ENCODE measurements at places on chromosomes 1 and 21. TPM values are rescaled to one million over a fixed set of nuclear protein-coding genes. Genes with fewer than 3 reads are reported as not detected.

Gene WDR47
- 9.2 TPM for polyA plus RNA-seq

Gene MAP10
- 2.8 TPM for polyA plus RNA-seq

Gene DNMT3L
- polyA plus RNA-seq = not detected

Gene KIAA0040
- 14.3 TPM for polyA plus RNA-seq

DNA sequence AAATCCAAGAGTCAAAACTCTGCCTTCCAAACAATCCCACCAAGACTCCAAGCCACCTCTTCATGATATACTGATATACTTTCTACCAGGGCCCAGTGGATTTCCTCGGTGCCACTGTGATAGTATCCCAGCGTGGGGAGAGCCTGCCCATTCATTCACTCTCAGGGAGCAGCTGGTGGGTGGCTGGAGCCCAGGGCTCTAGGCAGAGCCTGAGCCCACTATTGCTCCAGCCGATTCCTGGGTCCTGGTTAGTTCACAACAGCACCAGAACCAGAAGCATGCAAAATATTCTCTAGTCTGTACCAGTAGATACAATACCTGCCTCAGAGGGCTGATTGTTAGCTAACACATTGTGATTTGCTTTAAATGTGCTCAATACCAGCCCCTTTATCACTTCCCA is 831 bp downstream of the CSRP1 start:
- peak overlapping the region; percentile 87 for H3K27ac ChIP-seq
- DNase-seq = no peak
- H3K36me3 ChIP-seq = no peaks in the 10 kb centered on the region

DNA sequence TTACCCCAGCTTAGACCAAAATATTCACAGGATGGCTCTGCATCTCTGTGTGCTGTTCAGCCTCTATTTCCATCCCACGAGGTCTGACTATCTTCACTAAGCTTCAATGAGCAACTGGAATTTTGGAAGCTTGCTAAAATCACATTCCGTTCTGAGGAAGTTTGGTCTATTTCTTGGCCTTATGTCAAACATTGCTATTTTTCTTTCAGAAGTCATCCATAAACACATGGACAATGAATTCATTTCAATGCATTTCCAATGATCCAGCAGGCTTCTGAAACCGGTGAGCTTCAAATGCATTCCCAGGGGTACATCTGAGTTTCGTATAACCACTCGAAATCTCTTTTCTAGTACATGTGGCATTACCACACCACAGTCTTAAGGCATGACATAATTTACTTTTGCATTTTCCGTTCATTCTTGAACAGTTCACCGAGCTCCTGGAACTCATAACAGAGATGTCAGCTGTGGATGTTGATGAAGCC is 294.1 kb upstream of the KAZN start:
- peaks cover 8% of the 10 kb centered on the region for H3K4me1 ChIP-seq
- DNase-seq = peak; percentile 94
- no peaks in the 10 kb centered on the region for H3K27me3 ChIP-seq
- H3K27ac ChIP-seq = peak overlapping the region; percentile 63

GRCh38 chr1:170594066-170594626 is 62.2 kb downstream of the GORAB start:
- no peaks in the 10 kb centered on the region for H3K27me3 ChIP-seq
- no peak overlapping the region for H3K4me3 ChIP-seq
- H3K36me3 ChIP-seq = no peaks in the 10 kb centered on the region
- H3K4me1 ChIP-seq = peaks cover 8% of the 10 kb centered on the region

DNA sequence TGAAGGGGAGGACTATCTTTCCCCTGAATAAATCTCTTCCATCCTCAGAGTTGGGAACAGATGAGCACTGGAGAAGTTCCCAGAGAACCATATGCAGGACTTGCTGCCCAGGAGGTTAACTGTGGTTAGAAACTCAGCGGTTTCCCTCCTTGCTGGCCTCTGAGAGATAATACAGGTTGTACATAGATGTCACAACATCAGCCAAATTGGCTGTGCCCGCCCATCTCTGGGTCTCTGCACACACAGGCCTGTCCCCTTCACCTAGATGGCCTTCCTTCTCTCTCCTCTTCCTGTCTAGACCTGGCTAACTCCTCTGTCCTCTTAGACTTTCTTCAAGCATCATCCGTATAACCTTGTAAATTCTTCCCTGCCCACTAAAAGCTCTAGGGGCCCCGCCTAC is 5.7 kb downstream of the RGS5 start:
- H3K36me3 ChIP-seq = no peaks in the 10 kb centered on the region
- H3K27ac ChIP-seq = no peak overlapping the region
- DNase-seq = no peak
- no peaks in the 10 kb centered on the region for H3K27me3 ChIP-seq
- no peaks in the 10 kb centered on the region for H3K4me1 ChIP-seq

GRCh38 chr1:56533197-56533596 is 46.2 kb downstream of the PLPP3 start:
- DNase-seq = no peak
- H3K36me3 ChIP-seq = peaks cover 61% of the 10 kb centered on the region
- H3K27ac ChIP-seq = peak overlapping the region; percentile 15
- H3K4me3 ChIP-seq = no peak overlapping the region
- no peaks in the 10 kb centered on the region for H3K27me3 ChIP-seq

DNA sequence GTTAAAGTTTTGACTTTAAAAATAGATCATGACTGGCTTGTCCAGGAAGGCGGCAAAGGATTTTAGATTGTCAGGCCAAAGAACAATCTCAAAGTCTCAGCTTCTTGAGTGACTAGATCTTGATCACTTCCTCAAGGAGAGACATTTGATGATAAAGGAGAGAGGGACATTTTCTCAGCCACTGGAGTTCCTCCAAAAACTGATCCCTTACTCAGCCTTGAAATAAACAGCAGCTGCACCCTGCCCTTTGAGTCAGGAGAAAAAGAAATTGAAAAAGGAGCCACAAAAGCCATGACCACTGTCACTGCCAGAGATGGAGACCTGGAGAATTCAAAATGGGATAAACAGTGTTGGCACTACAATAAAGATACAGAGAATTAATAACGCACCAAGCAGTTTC is 288.4 kb upstream of the PRMT6 start:
- no peaks in the 10 kb centered on the region for H3K36me3 ChIP-seq
- H3K4me3 ChIP-seq = no peak overlapping the region
- H3K27me3 ChIP-seq = no peaks in the 10 kb centered on the region

- H3K27me3 ChIP-seq = peaks cover 2% of the 10 kb centered on the region
- H3K4me1 ChIP-seq = no peaks in the 10 kb centered on the region
- no peak overlapping the region for H3K4me3 ChIP-seq
- no peak overlapping the region for H3K27ac ChIP-seq
Measured at GRCh38 chr21:10463156-10463555, 58.2 kb upstream of the TPTE start.

DNA sequence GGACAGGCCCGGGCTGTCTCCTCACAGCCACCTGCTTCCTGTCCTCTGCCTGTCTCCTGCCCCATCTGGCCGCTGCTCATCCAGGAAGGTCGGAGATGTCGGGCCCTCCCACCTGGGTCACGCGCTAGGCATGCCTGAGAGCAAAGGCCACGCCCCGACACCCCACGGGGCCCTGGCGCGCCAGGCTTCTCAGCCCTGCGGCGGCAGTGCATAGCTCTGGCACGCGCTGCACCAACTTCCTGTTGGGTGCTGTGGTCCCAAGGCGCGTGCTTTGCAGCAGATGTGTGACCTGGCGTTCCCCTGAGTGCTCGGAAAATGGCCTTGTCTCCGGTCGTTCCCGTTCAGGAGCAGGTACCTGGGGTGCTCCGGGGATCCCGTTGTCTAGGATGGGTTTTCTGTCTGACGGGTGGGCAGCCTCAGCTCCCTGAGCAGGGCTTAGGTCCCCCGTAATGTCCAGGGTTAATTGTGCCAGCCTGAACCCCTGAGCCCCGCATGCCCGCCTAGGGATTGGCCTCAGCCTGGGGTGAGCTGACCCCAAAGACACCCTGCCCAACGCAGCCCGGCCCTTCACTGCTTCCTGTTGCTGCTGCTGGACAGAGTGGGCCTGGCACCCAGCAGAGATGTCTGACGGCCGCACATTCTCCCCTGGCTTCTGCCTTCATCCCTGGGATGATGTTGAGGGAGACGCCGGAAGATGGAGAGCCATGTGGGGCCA is 19.4 kb upstream of the KCNAB2 start:
- H3K27ac ChIP-seq = no peak overlapping the region
- peak overlapping the region; percentile 10 for H3K4me3 ChIP-seq
- DNase-seq = peak; percentile 66

GRCh38 chr1:113891631-113892220 is 4.3 kb upstream of the BCL2L15 start:
- H3K36me3 ChIP-seq = peaks cover 19% of the 10 kb centered on the region
- no peaks in the 10 kb centered on the region for H3K4me1 ChIP-seq
- no peaks in the 10 kb centered on the region for H3K27me3 ChIP-seq
- H3K27ac ChIP-seq = no peak overlapping the region
- no peak overlapping the region for H3K4me3 ChIP-seq

DNA sequence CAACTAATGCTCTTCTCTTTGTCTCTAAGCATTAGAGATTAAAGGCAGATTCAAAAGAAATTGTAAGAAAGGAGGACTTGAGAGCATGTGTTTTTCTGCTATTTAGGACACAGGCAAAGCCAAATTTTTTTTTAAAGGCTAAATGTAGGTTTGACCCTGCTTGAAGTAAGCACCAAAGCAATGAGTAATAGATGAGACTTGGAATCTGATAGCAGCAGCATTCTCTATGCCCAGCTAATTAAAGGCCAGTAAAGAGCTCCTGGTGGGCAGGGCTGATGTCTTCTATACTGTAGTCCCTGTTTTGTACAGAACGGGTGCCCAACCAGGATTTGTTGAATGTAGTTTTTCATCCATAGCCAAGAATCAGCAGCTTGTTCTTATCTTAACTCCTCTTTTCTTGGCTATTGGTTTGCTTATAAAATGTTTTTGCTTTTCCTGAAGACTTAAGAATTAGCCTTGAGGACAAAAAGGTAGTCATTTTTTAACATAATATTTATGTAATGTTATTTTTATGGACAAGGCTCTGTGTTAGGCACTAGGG is 179.6 kb downstream of the LMO4 start:
- no peak overlapping the region for H3K4me3 ChIP-seq
- no peak for DNase-seq
- H3K27me3 ChIP-seq = no peaks in the 10 kb centered on the region

DNA sequence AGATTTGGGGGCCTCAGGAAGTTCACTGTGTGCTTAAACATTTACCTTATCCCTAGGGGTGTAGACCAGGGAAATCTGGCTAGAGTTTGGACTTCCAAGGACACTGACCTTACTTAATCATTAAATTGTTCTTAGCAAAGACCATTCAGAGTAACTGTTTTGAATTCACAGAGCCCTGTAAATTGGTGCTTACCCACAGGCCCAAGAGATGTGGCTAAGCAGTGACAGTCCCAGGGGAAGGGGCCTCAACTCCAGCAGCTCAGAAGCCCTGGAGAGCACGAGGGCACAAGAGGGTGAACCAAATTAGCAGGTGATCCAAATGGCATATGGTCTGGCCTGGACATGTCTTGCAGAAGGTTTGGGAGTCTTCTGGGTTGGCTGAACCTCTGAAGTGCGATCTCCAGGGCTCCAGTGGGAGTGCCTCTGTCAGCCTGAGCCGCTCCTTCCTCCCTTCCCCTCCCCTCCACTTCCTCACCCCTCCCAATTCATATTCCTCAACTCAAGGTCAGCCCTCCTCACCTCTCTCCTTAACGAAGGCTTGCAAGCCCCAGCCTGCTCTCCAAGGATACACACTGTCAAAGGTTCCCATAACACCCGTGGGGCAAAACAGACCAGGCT is 4.3 kb downstream of the PAQR7 start:
- DNase-seq = no peak
- no peaks in the 10 kb centered on the region for H3K27me3 ChIP-seq
- no peak overlapping the region for H3K27ac ChIP-seq
- H3K36me3 ChIP-seq = peaks cover 7% of the 10 kb centered on the region
- H3K4me3 ChIP-seq = no peak overlapping the region

DNA sequence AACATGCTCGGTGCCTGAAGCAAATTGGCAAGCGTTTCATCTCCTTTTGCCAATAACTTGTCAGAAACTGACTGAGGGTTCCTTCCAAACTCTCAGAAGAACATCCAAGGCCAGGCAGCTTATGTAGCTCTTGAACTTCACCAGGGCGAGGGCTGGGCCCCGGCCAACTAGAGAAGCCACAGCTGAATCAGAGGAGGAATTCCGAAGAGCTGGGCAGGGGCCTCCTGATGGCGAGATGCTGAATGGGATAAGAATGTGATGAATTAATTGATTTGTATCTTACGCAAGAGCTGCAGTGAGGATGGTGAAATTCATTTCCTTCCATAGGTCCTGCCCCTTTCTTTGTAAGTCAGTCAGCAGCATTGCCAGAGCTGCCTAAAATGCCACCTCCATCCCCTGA is 345.8 kb downstream of the KIF26B start:
- no peaks in the 10 kb centered on the region for H3K36me3 ChIP-seq
- DNase-seq = no peak
- H3K27me3 ChIP-seq = no peaks in the 10 kb centered on the region
- no peak overlapping the region for H3K4me3 ChIP-seq
- no peaks in the 10 kb centered on the region for H3K4me1 ChIP-seq
- no peak overlapping the region for H3K27ac ChIP-seq

All from muscle of leg (tissue), 16 donors.